GM12865 (cell line): ENCODE measurements at places on chromosomes 11 and 22.

DNA sequence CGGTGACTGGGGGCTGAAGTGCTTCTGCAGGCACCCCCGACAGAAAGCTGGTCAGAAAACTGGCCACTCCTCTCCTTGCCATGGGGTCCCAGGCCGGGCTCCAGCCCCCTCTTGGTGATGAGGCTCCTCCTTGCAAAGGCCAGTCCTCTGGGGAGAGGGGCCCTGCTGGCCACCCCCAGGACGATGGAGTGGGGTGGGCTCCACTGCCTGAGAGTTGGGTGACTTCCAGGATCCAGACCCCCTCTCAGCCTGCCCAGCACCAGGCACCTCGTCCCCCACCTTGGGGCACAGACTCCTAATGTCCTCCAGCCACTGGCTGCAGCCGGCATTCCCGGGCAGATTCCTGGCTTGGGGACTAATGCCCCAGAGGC lies 441 bp upstream of the RPS6KA4 start:
- DNase-seq: no peak

GRCh38 chr11:91187314-91187713 lies 964.5 kb upstream of the CHORDC1 start:
- no peak for DNase-seq

DNA sequence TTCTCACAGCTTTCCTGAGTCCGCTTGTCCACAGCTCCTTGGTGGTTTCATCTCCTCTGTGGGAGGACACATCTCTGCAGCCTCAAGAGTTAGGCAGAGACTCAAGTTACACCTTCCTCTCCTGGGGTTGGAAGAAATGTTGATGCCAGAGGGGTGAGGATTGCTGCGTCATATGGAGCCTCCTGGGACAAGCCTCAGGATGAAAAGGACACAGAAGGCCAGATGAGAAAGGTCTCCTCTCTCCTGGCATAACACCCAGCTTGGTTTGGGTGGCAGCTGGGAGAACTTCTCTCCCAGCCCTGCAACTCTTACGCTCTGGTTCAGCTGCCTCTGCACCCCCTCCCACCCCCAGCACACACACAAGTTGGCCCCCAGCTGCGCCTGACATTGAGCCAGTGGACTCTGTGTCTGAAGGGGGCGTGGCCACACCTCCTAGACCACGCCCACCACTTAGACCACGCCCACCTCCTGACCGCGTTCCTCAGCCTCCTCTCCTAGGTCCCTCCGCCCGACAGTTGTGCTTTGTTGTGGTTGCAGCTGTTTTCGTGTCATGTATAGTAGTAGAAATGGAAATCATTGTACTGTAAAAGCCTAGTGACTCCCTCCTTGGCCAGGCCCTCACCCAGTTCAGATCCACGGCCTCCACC lies 11.7 kb downstream of the RASD2 start:
- DNase-seq: peak; percentile 72

DNA sequence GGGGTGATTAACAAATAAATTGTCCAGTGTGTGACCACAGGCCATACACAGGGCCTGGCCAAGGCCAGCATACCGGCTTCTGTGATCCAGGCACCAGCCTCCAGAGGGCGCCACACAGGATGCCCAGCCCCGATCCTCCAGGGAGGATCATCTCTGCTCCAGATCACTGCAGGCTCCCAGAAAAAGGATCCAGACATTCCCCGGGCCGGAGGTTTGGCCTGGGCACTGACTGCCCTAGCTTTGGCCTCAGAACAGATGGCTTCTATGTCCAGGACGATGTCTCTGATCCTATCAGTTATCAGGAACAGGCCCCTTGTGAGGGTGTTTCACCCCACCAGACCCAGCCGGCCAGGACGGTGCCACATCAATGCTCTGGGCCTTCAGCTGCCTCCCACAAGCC lies 74.5 kb upstream of the LMO1 start:
- DNase-seq: peak; percentile 47

- no peak for DNase-seq
Measured at GRCh38 chr11:17845431-17845881, 110.9 kb downstream of the KCNC1 start.

DNA sequence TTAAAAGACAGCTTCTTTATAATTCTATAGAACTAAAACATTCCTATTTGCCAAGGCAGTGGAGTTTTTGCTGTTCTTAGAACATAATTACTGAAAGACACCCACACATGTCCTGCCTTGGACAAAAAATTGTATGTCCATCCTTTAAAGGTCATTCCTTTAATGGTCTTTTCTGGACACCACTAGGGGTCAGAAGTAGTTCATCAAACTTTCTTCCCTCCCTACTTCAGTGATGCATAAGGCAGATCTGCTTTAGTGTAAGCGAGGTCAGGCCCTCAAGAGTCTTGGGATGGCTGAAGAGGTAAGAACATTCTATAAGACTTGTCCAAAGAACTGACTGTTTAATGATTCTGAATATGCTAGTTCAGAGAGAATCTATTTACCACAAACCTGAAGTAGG lies 4.3 kb upstream of the OR51V1 start:
- peak; percentile 48 for DNase-seq

GRCh38 chr11:123678246-123678645 lies 23.8 kb upstream of the SCN3B start:
- no peak for DNase-seq

DNA sequence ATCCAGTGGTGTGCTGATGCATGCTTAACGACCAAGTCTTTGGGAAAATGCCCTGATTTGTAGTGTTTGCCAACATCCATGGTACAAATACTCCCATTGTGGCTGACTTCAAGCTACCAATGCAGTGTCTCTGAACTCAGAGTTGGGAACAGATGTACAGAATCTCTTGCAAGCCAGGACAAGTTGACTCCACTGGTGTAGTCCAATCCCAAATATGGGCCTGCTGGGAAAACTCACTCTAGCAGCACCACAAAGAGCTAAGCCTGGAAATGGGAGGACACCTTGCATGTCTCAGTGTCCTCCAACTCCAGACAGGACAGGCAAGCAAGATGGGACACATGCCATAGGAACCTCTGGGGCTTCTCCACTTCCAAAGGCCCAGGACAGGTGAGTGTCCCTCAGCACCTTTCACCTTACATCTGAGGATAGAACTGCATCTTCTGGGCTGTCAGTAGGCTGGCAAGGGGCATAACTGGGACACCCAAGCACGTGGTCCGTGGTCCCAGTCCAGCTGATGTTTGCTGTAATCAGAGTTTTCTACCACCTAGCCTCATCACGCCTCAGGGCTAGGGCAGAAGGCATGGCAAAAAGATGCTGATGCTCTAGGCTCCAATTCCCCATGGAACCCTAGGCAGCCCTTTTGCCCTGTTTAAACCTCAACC lies 6.5 kb downstream of the LMO1 start:
- DNase-seq: no peak

DNA sequence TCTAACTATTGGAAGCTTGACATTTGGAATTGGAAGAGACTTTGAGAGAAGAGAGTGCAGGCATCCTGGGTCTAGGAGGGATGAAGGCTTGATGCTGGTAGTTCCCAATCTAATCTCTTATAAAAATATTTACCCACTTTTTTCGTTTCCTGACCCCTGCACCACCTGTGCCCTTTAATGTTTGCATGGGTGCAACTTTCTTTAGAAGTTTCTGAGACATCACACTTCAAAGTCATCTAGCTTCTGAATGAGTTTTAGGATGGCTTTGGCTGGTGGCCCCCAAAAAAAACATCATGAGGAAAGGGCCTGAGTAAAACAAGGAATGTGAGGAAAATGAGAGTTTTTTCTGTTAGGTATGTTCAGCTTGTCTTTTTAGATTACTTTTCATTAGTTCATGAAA lies 1.1 kb downstream of the POLD3 start:
- DNase-seq: no peak

DNA sequence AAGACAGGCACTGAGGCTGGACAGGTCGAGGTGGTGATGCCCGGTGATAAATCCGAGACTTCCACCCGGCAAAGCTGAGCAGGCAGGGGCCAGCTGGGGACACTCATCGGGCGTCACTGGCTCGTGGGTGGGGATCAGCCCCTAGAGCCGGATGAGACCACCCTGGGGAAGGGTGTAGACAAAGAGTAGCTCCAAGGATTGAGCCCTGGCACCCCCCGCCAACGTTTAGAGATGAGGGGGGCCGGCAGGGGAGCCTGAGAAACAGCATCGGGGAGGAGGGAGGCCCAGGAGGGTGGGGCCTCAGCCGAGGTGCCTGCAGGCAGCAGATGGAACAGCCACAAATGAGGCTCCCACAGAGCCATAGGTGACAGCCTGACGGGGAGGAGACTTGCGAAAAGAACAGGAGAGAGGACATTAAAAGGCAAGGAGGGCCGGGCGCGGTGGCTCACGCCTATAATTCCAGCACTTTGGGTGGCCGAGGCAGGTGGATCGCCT lies 27.4 kb upstream of the CBX7 start:
- DNase-seq: no peak

GRCh38 chr11:65744699-65745042 lies 24.1 kb upstream of the RNASEH2C start:
- no peak for DNase-seq

DNA sequence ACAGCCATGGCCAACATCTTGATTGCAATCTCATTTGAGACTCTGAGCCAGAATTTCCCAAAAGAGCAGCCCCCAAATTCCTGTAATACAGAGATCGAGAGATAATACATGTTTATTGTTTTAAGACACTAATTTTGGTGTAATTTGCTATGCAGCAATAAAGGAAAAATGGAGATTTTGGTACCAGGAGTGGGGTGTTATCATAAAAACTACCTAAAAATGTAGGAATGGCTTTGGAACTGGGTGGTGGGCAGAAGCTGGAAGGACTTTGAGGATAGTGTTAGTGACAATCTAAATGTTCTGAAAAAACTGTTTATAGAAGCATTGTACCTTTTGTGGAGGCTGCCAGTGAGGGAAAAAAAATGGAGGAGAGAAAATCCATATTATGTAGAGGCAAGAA lies 32.4 kb downstream of the C11orf96 start:
- DNase-seq: no peak

GRCh38 chr11:90809581-90809980 lies 586.7 kb upstream of the CHORDC1 start:
- no peak for DNase-seq

- no peak for DNase-seq
Measured at GRCh38 chr22:41241133-41241676, 474 bp upstream of the CHADL start.

- DNase-seq: peak; percentile 63
Measured at GRCh38 chr11:3855808-3856491, 486 bp downstream of the STIM1 start.

DNA sequence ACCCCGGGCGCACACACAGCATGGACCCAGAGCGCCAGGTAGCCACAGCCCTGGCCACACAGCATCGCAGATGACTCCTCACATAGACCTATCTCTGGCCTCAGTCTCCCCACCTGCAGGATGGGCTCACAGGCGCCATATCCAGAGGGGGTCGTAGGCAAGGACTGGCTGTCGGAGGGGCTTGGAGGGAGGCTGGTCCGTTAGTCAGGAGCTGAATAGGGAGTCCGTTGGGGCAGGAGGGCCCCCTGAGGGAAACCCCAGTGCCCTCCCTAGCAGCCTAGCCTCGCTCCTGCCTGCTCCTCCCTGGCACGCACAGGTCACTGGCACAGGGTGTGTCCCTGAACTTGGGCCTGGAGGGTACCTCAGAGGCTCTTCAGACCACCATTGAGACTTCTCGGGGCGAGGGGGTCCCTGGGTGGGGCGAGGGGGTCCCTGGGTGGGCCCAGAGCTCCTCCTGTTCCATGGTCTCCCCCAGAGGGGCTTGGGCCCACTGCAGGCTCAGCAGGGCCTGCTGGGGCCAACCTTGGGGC lies 2.0 kb downstream of the PLXNB2 start:
- DNase-seq: no peak

- no peak for DNase-seq
Measured at GRCh38 chr11:117998664-117999353, 12.6 kb downstream of the IL10RA start.

DNA sequence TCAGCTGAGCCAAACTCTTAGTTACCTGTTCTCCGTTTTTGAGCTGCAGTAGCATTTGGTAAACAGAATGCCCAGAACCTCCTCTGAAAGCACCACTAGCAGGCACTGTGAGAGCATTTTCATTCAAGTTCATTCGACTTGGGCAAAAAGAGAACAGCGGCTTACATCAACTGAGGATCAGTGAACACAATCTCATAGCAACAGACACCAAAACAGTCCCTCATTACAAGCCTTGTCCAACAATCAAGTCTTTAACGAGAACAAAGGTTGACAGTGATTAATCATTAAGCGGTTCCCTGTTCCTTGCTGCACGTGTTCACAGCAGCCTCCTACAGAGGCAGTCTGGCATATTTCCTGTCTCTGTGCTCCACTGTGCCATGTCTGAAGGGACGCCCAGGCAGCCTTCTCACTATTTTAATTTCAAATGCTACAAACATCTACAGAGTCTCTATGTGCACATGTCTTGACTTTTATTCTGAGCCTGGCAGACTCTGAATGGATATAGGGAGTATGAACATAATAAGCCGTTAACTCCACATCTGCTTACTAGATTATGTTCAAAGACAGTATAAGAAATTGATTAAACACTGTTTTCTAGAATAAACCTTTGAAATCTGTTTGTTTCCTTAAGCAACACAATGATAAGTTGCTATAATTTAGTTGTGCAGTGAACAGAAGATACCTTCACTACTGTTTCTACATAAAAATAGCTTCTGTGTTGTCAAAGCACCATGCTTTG lies 88.3 kb upstream of the MTMR2 start:
- peak; percentile 73 for DNase-seq

GRCh38 chr11:63804259-63804658 lies 9.0 kb upstream of the SPINDOC start:
- DNase-seq: no peak

DNA sequence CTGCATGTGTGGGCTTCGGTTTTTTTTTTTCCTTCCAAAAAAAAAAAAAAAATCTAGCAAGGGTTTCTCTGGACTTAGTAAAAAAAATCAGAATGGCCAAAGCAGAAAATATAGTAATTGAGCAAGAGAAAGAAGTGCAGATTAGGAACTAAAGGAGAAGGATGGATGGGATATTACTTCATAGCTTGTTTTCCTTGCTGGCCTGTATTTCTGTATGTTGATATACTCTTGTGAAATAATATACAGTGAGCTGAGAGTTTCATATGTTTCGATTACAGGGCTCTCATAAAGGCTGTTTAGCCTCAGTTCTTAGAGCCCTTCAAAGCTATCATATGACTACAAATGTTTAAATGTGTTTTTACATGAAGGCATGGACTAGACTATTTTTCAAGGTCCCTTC lies 34.3 kb upstream of the NFRKB start:
- DNase-seq: no peak

GRCh38 chr11:123054301-123055065 lies 7.5 kb downstream of the HSPA8 start:
- DNase-seq: peak; percentile 80

DNA sequence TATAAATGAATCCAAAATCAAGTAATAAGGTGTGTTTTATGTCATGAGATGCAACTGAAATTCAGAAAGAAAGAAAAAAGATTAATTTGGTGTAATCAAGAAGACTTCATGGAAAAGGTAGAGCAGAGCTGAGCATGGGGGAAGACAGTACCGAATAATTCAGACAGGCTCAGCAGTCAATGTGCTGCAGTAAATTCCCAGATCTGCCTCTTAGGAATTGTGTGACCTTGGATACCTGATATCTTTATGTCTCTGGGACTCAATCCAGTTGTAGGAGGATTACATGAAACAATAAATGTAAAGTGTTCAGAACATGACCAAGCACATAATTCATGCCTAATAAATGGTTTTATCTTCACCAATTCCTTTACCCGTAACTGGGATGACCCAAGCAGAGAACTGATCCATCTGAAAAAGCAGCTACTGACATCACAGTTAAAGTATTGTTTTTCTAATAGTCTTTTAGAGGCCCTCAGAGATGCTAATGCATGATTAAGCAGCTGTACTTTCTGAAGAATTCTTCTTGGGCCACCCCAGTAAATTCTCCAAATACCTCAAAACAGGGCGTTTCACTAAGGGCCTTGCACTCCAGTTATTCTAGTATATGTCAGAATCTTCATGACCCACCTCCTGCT lies 7.8 kb downstream of the MS4A12 start:
- no peak for DNase-seq
